ENCODE measurements at places on chromosomes 3 and 15.

GRCh38 chr3:12392101-12392878 lies 92.0 kb upstream of the TSEN2 start:
- no peak for DNase-seq

- no peak for DNase-seq
Measured at GRCh38 chr3:118817748-118818165, 216.9 kb downstream of the IGSF11 start.

DNA sequence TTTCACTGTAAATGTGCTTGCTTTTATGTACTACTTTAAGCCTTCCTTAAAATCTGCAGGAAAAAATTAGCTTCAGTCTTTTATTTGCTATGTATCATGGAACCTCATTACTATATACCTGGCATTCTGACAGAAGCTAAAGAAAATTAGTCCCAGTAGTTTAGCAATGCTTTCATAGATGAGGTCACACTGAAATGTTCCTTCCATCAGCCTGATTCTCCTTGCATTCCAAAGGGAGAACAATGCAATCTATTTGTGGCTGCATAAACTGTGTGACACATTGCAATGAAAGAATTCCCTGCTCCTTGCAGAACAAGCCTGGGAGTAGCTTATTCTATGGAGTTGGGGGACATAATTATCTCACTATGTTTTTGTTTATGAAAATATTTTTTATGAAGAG lies 691.5 kb upstream of the ARPP21 start:
- no peak for DNase-seq

DNA sequence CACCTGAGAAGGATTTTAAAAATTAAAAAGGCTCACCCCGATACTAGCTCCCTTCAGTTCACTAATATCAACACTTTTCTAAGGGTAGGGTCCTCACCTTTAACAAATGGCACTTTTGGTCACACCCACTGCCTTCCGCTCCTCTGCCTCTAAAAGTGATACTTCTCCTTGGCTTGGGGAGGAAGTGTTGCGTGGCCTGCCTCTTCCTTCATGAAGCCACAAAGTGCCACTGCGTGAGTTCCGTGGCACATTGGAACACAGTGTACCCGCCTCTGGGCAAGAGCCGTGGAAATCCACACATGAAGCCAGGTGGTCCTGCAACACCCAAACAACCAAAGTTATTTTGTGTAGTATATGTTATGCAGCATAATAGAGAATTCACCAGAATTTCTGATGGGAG lies 3.9 kb downstream of the B4GALT4 start:
- DNase-seq: peak; percentile 77

- DNase-seq: no peak
Measured at GRCh38 chr15:68379759-68380290, 52.1 kb downstream of the ITGA11 start.

GRCh38 chr3:88346643-88347042 lies 196.9 kb downstream of the C3orf38 start:
- DNase-seq: no peak

DNA sequence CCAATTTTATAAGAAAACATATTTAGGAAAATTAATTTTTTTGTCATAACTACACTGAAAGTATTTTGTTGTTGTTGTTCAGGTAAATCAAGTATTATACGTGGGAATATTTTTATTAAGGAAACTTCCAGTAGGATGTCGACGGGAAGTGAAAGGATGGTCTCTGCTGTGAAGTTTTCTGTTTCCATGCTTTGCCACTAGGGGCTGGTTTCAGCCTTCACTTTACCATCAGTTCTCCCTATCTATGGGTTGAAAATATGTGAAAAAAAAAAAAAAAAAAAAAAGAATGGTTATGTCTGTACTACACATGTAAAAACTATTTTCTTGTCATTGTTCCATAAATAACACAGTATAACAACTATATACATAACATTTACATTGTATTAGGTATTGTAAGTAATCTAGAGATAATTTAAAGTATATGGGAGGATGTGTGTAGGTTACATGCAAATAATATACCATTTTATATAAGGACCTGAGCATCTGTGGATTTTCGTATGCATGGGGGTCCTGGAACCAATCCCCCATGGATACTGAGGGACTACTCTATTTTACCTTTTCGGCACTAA lies 136.7 kb downstream of the SMAD6 start:
- DNase-seq: no peak

DNA sequence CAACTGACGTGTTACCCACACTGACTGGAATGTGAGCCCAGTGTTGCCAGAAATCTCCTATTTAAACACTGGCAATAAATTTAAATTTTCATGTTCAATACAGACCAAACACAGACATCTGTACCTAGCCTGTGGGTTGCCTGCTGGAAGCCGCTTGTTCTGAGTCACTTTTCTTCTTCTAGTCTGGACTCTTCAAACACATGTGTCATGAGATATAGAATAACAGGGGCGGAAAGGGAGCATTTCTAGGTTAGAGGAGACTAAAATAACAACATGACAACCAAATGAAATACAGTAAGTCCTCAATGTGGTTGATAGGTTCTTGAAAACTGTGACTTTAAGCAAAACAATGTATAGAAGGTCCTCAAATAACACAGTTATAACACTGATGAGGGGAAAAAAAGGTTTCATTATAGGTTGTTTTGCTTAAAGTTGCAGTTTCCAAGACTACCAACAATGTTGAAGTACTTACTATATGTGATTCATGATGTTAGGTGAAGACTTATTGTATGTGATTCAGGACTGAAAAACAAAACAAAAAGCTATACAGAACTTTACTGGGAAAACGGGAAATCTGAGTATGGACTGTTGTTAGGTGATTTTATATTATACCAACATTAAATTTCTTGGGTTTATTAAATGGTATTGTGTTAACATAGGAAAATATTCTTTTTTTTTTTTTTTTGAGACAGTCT lies 63.1 kb downstream of the PRKAR2A start:
- DNase-seq: no peak

- DNase-seq: no peak
Measured at GRCh38 chr3:153437666-153438065, 275.6 kb downstream of the RAP2B start.

- no peak for DNase-seq
Measured at GRCh38 chr3:30576946-30577345, 29.5 kb upstream of the TGFBR2 start.

GRCh38 chr3:157351981-157352380 lies 84.7 kb upstream of the PTX3 start:
- no peak for DNase-seq

DNA sequence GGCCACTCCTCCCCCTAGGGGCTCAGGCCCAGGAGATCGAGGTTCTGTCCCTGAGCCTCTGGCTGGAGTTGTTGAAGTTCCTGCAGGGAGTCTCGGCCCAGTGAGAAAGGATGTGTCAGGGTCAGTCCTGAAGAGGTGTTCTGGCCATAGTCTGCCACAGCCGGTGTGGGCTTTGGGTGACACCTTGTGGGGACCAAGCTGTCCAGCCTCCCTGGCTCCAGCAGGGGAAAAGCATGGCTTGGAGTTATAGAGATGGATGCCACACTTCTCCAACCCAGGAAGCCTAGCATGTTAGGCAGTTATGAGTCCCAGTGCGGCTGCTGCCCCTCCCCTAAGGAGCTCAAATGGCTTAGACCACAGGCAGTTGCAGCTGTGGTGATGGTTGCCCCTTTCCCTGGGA lies 945.6 kb upstream of the GBE1 start:
- DNase-seq: no peak

DNA sequence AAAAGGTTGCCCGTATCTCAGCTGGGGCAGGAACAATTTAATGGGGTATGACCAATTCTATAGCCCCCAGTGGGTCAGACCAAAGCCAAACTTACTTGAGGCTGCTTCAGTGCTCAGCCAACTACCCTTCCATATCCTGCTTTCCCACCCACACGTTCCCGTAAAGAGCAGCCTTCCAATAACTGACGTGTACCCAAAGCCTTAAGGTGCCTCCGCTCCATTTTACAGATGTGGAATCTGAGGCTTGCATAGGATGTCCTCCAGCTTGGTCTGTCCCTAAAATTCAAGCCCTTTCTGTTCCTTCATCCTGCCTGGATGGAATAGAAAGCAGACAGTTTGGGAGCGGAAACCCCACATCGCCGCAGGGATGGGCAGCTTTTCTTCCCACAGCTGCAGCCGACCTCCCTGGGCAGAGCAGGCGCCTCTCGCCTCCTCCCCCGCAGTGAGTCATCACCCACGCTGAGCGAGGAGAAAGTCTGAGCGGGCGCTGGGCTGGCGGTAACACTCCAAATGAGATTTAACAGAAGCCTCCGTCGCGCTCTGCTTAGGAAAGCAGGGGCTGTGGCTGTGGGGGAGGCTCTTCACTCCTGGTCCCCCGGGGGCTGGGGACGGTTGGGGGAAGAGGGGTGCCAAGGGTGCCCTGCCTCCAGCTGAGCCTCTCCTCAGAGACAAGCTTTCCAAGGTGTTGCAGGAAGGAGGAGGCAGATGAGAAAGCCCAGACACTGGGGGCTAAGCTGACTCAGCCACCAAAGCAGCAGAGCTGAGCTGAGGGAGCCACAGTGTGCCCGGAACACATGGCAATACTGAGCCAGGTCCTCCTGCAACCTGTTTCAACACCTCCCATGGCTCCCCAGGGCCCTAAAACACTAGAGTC lies 57.8 kb upstream of the HRH1 start:
- no peak for DNase-seq

DNA sequence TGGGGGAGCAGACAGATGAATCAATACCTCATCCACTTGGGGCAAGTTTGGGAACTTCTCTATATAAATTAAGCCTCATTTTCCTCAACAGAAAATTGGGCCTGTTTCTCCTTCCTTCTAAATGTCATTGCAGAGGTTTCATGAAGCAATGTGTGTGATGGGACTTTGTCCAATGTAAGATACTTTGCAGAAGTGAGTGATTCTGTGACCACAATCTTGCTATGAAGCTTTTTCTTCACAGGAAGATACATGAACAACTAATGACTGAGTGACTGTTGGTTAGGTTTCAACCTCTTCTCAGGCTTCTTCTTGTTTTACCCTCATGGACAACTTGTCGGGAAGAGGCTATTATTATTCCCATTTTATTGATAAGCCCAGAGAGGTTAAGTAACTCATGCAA lies 11.0 kb downstream of the TMEM45A start:
- DNase-seq: no peak

- DNase-seq: no peak
Measured at GRCh38 chr3:181689546-181689945, 22.2 kb upstream of the SOX2 start.

GRCh38 chr3:69219101-69219708 lies 96.8 kb upstream of the LMOD3 start:
- no peak for DNase-seq

GRCh38 chr3:79040091-79040490 lies 727.7 kb downstream of the ROBO1 start:
- DNase-seq: no peak

DNA sequence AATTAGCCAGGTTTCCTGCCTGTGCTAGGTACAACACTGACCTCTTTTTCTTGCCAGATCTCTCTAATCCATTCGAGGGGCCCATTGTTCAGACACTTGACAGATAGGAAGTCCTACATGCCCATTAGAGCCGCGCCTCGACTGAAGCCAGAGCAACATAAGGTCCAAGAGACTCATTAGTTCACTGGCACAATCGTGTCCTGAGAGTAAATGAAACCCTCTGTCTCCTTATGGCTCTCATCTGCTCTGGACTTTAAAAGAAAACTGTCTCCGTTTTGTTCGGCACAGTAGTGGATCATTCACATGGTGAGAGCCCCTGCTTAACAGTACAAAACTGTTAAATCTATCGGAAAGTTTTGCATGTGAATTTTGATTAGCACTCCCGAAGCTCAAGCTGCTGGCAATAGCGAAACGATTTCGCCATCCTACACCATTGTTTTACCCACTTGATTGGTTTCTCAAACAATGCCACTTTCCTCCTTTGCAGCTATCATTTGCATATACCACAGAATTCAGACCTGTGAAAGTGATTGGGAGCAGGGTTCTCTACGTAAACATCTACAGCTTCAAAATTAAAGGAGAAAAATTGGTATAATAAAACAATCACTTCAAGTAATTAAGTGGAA lies 19.0 kb upstream of the C15orf61 start:
- DNase-seq: no peak

GRCh38 chr3:2783261-2783660 lies 326.9 kb downstream of the IL5RA start:
- DNase-seq: no peak

DNA sequence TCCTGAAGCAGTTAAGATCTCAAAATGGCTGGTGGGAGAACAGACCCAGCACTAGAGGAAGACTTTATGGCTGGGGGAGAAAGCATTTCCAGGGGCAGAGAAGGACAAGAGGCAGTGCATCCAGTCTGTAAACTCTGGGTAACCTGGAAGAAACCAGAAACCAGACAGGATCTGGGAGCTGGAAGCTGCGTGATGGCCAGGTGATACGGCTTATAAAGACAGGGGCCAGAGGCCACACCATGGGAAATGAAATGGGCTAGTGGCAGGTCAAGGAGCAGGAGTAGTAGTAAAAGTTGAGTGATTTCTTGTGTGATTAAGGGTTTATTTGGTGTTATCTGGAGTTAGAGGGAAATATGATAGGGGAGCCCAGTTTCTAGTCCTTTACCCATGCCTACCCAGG lies 144.7 kb upstream of the ARRDC4 start:
- DNase-seq: no peak

GRCh38 chr3:196849180-196849741 lies 18.5 kb upstream of the SENP5 start:
- no peak for DNase-seq

DNA sequence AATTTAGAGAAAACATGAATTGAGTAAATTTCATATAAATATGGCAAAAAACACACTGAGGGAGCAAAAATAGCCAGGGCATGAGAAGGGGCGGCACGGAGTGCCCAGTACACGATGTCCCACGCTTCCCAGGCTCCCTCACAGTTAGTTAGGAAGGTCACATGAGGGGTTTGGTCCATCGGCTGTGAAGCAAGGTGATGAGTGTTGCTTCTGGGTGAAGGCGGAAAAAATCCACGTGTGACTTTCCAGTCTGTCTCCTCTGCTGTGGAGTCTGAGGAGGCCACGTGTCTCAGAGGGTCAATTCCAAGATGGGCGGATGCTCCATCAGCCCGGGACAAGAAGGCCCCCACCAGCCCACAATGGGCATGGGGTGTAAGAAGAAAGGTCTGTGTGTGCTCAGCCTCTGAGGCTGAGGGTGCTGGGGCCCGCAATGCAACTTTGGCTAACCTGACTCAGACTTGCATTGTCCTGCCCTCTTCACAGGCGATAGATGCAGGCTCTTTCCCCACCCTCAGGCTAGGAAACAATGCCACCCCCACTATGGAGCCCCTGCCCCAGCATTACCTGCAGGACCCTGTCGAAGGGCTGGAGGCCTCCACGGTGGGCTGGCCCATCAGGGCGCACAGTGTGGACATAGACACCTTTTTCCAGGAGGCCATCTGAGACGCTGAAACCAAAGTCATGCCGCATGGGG lies 45.7 kb downstream of the GRIP2 start:
- no peak for DNase-seq

GRCh38 chr3:136343446-136343845 lies 93.3 kb downstream of the PCCB start:
- no peak for DNase-seq

Measured in Right ventricle myocardium inferior (tissue), 1 donor.